Osteoblast (primary cell): ENCODE measurements at places on chromosomes 7 and 10. TPM values are rescaled to one million over a fixed set of nuclear protein-coding genes. Genes with fewer than 3 reads are reported as not detected.

Gene COBL
- under 0.01 TPM in 2 replicates for total RNA-seq

Gene STEAP4
- 5.0 and 5.4 TPM in 2 replicates for total RNA-seq

Gene NEUROD6
- not detected in 2 replicates for total RNA-seq

Gene AKR1C8
- not detected in 2 replicates for total RNA-seq

Gene SLC16A9
- 0.72 and 1.2 TPM in 2 replicates for total RNA-seq

Gene SPDYE6
- not detected in 2 replicates for total RNA-seq

Gene LEP
- total RNA-seq: under 0.01 and 0.36 TPM in 2 replicates

Gene TMEM130
- total RNA-seq: 0.88 and 1.1 TPM in 2 replicates

Gene NUTM2B
- total RNA-seq: 0.72 and 0.88 TPM in 2 replicates

Gene P4HA1
- 143 and 220 TPM in 2 replicates for total RNA-seq

Gene PTPRZ1
- under 0.01 TPM in 1 of 2 replicates, not detected in the other for total RNA-seq

Gene CDCA7L
- total RNA-seq: 30.0 and 35.1 TPM in 2 replicates

Gene SPDYE11
- not detected in 2 replicates for total RNA-seq

Gene CNTNAP2
- total RNA-seq: 7.6 and 10.6 TPM in 2 replicates

Gene ZNF92
- 6.5 and 6.9 TPM in 2 replicates for total RNA-seq

Gene TRUB1
- total RNA-seq: 26.8 and 28.6 TPM in 2 replicates

Gene IFIT2
- total RNA-seq: 7.7 and 9.0 TPM in 2 replicates

Gene CTAGE4
- 0.36 and 2.4 TPM in 2 replicates for total RNA-seq

Gene NHLRC2
- total RNA-seq: 15.6 and 16.2 TPM in 2 replicates

Gene WEE2
- total RNA-seq: not detected in 2 replicates

Gene TLL2
- under 0.01 and 0.36 TPM in 2 replicates for total RNA-seq

Gene ANKRD30A
- not detected in 2 replicates for total RNA-seq

Gene AOAH
- under 0.01 TPM in 1 of 2 replicates, not detected in the other for total RNA-seq

Gene ADAP1
- total RNA-seq: 0.59 and 2.2 TPM in 2 replicates

Gene SPDYE2
- not detected in 2 replicates for total RNA-seq

Gene ZNF804B
- not detected in 2 replicates for total RNA-seq

Gene GPR15LG
- not detected in 2 replicates for total RNA-seq

Gene C7orf33
- total RNA-seq: not detected in 2 replicates

Gene CPED1
- total RNA-seq: 30.8 and 37.4 TPM in 2 replicates

Gene RABGEF1
- total RNA-seq: 71.9 and 81.8 TPM in 2 replicates

Gene SLC16A12
- total RNA-seq: under 0.01 TPM in 2 replicates

Gene FOXI2
- not detected in 2 replicates for total RNA-seq

Gene CEP55
- 4.7 TPM in 2 replicates for total RNA-seq

Gene HOXA3
- total RNA-seq: 3.5 and 4.0 TPM in 2 replicates

Gene MYPN
- 1.5 and 1.8 TPM in 2 replicates for total RNA-seq

Gene C1QL3
- not detected in 2 replicates for total RNA-seq

Gene HIF1AN
- 12.7 and 15.2 TPM in 2 replicates for total RNA-seq

Gene IQUB
- 0.72 and 0.88 TPM in 2 replicates for total RNA-seq

Gene POLL
- total RNA-seq: 17.1 and 18.5 TPM in 2 replicates

Gene FAM131B
- 1.2 and 1.4 TPM in 2 replicates for total RNA-seq

Gene TAC1
- not detected in 2 replicates for total RNA-seq

Gene MYL10
- total RNA-seq: not detected in 2 replicates

Gene PLEKHS1
- total RNA-seq: under 0.01 TPM in 1 of 2 replicates, not detected in the other

Gene KCNIP2
- total RNA-seq: 0.88 and 1.4 TPM in 2 replicates

Gene MAPK8
- total RNA-seq: 55.7 and 57.8 TPM in 2 replicates

Gene AZGP1
- not detected in 2 replicates for total RNA-seq

Gene GLI3
- total RNA-seq: 10.9 and 11.9 TPM in 2 replicates

Gene HOXA6
- 5.0 and 7.6 TPM in 2 replicates for total RNA-seq

Gene EPHB6
- total RNA-seq: 2.4 and 4.0 TPM in 2 replicates

Gene ANKRD2
- total RNA-seq: 0.29 and 0.72 TPM in 2 replicates

Gene GPNMB
- total RNA-seq: 380 and 480 TPM in 2 replicates
